Calu3 (cell line): ENCODE measurements at places on chromosomes 6 and 20.
A peak's percentile ranks its signal among the peaks of the same experiment; 100 is the strongest.

- H3K4me1 ChIP-seq: peaks cover 32% of the 10 kb centered on the region
- peaks cover 12% of the 10 kb centered on the region for H3K36me3 ChIP-seq
- no peaks in the 10 kb centered on the region for H3K27me3 ChIP-seq
- no peak overlapping the region for H3K27ac ChIP-seq
- H3K4me3 ChIP-seq: no peak overlapping the region
- no peak for DNase-seq
Measured at GRCh38 chr6:163395122-163395830, 19.2 kb upstream of the QKI start.

DNA sequence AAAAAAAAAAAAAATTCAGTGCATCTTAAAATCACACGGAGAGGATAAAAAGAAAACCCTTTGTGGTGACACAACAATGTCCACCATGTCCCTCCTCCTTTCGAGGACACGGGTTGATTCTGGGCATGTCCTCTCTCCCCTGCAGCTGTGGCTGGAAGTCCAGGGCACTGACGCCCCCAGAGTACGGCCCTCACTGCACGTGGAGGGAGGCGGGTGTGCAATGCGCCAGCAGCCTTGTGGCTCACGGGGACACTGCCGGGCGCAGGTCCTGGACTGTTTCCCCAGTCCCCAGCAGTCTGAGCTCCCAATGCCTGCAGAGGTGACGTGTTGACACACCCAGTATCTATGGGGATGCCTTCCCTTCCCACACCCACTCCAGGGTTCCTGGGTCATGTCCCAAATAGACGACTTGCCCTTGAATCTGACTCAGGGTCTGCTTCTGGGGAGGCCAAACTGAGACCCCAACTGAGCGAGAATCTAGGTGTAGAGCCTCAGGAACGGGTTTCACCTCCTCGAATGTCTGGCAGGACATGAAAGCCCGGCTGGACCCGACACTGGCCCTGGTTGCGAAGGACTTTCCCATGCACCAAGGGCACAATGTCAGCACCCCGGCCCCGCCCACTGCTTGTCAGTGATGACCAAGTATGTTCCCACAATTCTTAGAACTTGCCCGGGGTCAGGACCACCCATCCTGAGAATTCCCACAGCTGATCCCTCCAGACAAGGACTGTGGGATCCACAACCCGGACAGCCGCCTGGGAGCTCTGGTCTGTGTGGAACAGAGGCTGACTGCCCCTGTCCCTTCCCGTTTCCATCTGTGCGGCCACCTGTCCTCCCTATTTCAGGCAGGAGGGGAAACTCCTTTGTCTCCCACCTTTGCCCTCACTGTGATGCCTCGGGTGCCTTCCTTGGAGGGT, 425.1 kb upstream of the SULF2 start:
- H3K27ac ChIP-seq: no peak overlapping the region
- peaks cover 42% of the 10 kb centered on the region for H3K27me3 ChIP-seq
- DNase-seq: no peak
- no peaks in the 10 kb centered on the region for H3K36me3 ChIP-seq
- no peak overlapping the region for H3K4me3 ChIP-seq

DNA sequence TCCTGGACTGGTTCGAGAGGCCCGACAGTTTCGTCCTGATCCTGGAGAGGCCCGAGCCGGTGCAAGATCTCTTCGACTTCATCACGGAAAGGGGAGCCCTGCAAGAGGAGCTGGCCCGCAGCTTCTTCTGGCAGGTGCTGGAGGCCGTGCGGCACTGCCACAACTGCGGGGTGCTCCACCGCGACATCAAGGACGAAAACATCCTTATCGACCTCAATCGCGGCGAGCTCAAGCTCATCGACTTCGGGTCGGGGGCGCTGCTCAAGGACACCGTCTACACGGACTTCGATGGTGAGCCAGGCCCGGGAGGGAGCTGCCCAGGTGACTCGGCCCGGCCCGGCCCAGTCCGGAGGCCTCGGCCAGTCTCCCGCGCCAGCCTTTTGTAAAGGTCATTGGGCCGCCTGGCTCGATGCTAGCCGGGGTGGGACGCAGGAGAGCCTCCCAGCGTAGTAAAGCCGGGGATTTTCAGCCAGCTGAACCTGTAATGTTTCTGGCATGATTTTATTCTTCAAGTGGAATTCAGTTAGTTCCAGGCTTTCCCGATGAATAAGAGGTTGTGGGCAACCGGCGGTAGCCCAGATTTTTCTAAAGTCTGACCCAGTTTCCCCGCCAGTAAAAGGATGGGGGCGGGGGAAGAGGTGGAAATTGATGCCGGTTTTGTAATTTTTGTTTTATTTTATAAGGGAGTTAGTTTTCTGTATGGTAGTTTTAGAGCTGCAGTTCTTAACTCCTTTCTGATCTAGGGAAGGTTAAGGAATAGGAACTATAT, 1.4 kb downstream of the PIM1 start:
- DNase-seq: peak; percentile 34
- peaks cover 74% of the 10 kb centered on the region for H3K36me3 ChIP-seq
- H3K27me3 ChIP-seq: no peaks in the 10 kb centered on the region
- peak overlapping the region; percentile 96 for H3K4me3 ChIP-seq

DNA sequence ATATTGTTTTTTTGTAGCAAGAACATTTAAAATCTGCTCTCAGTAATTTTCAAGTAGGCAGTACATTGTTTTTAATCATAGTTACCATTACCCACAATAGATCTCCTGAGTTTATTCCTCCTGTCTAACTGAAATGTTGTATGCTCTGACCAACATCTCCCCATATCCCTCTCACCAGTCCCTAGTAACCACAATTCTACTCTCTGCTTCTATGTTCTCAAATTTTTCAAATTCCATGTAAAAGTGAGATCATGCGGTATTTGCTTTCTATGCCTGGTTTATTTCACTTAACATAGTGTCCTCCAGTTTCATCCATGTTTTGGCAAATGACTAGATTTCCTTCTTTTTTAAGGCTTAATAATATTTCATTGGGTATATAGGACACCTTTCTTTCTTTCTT, 300.5 kb downstream of the KCNQ5 start:
- H3K27ac ChIP-seq: no peak overlapping the region
- H3K4me3 ChIP-seq: no peak overlapping the region
- H3K36me3 ChIP-seq: no peaks in the 10 kb centered on the region

DNA sequence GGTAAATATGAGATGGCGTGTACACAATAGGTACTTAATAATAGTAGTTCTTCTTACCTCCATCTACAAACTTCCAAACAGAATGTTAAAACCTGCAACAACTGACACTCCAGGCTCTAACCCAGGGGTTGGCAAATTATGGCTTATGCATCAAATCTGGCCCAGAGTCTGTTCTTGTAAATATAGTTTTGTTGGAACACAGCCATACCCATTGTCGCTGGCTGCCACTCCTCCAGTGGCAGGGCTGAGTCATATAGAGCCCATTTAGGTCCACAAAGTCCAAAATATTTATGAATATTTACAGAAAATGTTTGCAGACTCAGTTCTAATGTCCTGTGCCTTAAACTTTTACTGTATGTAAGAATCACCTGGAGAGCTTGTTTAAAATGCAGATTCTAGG, 69.9 kb upstream of the BTBD3 start:
- H3K27me3 ChIP-seq: no peaks in the 10 kb centered on the region
- DNase-seq: no peak
- H3K4me1 ChIP-seq: peaks cover 22% of the 10 kb centered on the region
- H3K4me3 ChIP-seq: no peak overlapping the region
- no peak overlapping the region for H3K27ac ChIP-seq

DNA sequence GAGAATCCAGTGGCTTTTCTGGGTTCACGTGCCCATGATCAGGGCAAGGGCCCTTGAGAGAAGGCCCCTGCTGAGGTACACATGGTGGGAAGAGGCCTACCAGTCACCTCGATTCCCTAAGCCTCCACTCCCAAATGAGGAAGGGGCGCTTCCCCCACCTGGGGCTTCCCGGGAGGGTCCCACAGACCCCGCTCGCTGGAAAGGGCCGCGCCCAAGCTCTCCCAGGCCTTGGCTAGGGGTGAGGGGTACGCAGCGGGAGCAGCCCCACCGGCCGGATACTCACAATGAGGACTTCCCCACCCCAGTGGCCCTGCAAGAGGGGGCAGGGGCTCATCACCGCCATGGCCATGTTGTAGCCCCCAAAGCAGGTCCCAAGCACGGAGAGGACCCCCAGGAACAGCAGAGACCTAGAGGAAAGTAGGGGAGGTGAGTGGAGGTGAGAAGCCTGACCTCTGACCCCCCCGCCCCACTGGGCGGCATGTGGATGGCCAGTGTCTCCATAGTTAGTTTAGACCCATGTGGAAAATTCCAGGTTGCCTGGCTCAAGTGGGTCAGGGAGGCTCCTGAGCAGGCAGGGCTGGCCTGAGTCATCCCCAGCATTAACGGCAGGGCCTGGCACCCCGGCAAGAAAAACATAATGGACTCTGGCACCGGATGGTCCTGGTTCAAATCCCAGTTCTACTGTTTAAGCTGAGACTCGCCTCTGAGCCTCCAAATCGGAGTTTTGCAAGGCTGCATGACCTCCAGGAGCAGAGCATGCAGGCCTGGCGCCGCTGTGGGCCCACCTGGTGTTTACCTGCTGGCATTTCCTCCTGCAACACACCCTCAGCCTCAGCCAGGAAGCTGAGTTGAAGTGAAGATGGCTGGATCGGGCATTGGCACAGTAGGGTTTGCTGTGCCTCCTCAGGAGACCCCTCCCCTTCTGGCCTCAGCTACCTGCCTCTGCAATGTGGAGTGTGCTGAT, 6.6 kb downstream of the SLC52A3 start:
- no peak for DNase-seq
- H3K27ac ChIP-seq: no peak overlapping the region
- H3K36me3 ChIP-seq: peaks cover 11% of the 10 kb centered on the region
- H3K4me1 ChIP-seq: no peaks in the 10 kb centered on the region
- H3K4me3 ChIP-seq: no peak overlapping the region

DNA sequence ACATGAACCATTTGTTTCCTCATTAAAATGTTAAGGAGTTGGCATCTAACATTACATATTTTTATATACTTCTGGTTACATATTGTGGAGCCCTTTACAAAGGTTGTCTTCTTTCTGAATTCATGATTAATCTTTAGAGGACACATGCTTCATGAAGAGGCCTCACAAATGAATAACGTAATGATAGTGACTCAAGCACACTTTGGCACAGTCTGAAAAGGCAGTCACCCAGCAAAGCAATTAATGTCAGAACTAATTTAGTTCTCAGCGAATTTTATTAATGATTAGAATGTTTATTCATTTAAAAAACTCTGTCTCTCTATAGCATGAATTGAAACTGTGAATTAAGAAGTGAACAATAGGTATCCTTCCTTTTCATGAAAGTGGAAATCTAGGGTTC, 854.2 kb downstream of the PHF3 start:
- DNase-seq: no peak
- H3K27me3 ChIP-seq: no peaks in the 10 kb centered on the region
- H3K4me3 ChIP-seq: no peak overlapping the region
- no peak overlapping the region for H3K27ac ChIP-seq
- H3K36me3 ChIP-seq: no peaks in the 10 kb centered on the region
- no peaks in the 10 kb centered on the region for H3K4me1 ChIP-seq

DNA sequence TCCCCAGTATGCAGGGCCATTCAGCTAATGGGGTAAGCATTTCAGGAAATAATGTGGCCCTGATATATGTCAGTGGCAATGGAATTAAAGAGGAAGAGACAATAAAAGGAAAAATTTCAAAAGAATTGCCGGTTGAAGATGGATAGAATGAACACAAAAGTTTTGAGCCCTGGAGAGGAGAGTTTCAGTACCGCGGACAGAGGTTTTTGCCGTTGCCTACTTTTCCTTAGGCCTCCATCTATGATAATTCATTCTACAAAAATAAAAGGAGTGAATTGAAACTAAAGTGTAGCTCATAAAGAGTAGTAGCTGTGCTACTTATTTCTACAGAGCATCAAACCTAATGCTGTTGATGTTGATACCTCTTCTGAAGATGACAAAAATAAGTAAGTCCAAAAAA, 140.7 kb downstream of the RNASET2 start:
- H3K27ac ChIP-seq: no peak overlapping the region
- H3K36me3 ChIP-seq: no peaks in the 10 kb centered on the region
- DNase-seq: no peak

- H3K4me1 ChIP-seq: no peaks in the 10 kb centered on the region
- no peaks in the 10 kb centered on the region for H3K36me3 ChIP-seq
- no peak overlapping the region for H3K4me3 ChIP-seq
- no peak for DNase-seq
- H3K27me3 ChIP-seq: peaks cover 28% of the 10 kb centered on the region
Measured at GRCh38 chr6:28506807-28507475, 8.7 kb downstream of the GPX6 start.

DNA sequence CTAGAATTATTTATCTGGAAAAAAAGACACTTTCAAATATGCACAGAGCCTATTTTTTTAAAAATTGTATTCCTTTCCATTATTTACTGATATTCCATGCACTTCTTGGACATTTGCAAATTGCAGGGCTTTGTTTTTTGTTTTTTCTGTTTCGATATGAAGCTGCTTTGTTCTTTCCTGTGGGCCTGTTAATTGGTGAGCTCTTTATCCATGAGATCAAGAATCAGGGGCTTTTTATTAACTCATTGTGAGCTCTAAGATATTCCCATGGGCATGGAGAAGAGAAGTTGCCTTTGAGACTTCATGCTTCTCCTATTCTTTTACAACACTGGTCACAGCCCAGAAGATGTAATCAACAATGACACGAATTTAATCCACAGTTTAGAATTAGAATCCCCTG, 145.1 kb downstream of the SAMD5 start:
- H3K27ac ChIP-seq: no peak overlapping the region
- no peak for DNase-seq
- no peak overlapping the region for H3K4me3 ChIP-seq
- H3K27me3 ChIP-seq: no peaks in the 10 kb centered on the region
- no peaks in the 10 kb centered on the region for H3K4me1 ChIP-seq

GRCh38 chr6:40791004-40791403, 203.8 kb upstream of the LRFN2 start:
- no peaks in the 10 kb centered on the region for H3K36me3 ChIP-seq
- H3K27ac ChIP-seq: no peak overlapping the region
- DNase-seq: no peak
- peaks cover 64% of the 10 kb centered on the region for H3K27me3 ChIP-seq

- H3K36me3 ChIP-seq: no peaks in the 10 kb centered on the region
- no peak overlapping the region for H3K27ac ChIP-seq
- no peaks in the 10 kb centered on the region for H3K27me3 ChIP-seq
- no peak overlapping the region for H3K4me3 ChIP-seq
- DNase-seq: no peak
Measured at GRCh38 chr6:97123112-97123511, 159.9 kb downstream of the MMS22L start.

DNA sequence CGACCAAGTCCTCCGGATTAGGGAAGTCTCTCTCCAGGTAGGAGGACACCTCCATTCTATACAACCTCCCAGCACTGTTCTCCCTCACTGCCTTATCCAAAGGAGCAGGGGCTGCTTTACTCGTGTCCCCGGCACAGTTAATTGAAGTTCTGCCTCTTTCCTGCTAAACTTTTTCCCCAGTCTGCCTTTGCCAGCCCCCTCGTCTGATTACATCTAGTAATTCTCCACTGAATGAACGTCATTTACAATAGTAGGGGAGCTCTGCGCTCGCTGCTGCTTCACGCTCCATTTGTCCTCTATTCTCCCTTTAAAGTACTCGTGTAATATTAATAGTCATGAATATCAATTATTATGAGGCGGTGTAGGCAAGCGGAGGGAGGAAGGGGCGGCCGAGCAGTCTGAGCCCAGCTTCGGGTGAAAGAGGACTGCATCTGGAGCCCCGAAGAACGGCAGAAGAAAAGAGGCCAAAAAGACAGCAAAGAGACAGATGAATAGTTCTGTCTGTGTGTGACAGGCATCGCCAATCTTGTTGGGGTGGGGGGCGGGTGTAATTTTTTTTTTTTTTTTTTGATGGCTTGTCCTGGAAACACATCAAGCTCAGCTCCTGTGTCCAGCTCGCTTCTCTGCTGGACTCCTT, 2.9 kb downstream of the TFAP2B start:
- peaks cover 31% of the 10 kb centered on the region for H3K4me1 ChIP-seq
- H3K27me3 ChIP-seq: peaks cover 100% of the 10 kb centered on the region
- H3K36me3 ChIP-seq: no peaks in the 10 kb centered on the region
